ENCODE measurements at places on chromosomes 6 and 20. TPM values are rescaled to one million over a fixed set of nuclear protein-coding genes. Genes with fewer than 3 reads are reported as not detected.

The TDP2 gene
- total RNA-seq: 29.5 TPM

The GPLD1 gene
- total RNA-seq: 1.9 TPM

The PAX1 gene
- total RNA-seq: not detected

The ZNF184 gene
- total RNA-seq: 4.3 TPM

The HLA-E gene
- 242 TPM for total RNA-seq

The GJA10 gene
- total RNA-seq: not detected

The COL12A1 gene
- total RNA-seq: 33.6 TPM

The SEMG2 gene
- not detected for total RNA-seq

The E2F1 gene
- total RNA-seq: 3.7 TPM

The BEND6 gene
- total RNA-seq: 0.82 TPM

The C6orf141 gene
- 0.35 TPM for total RNA-seq

The PXDC1 gene
- total RNA-seq: 32.8 TPM

The C6orf15 gene
- total RNA-seq: not detected

The CYP21A2 gene
- 2.0 TPM for total RNA-seq

The CFB gene
- 50.3 TPM for total RNA-seq

The KIZ gene
- 15.1 TPM for total RNA-seq

The PDYN gene
- not detected for total RNA-seq

The CTAGE9 gene
- not detected for total RNA-seq

The AURKA gene
- 8.9 TPM for total RNA-seq

The SULF2 gene
- 37.2 TPM for total RNA-seq

The FOXA2 gene
- total RNA-seq: not detected

The CST8 gene
- not detected for total RNA-seq

The CCN2 gene
- total RNA-seq: 230 TPM

The SNAP25 gene
- total RNA-seq: 0.97 TPM

The SNPH gene
- 5.5 TPM for total RNA-seq

The OSTM1 gene
- total RNA-seq: 57.9 TPM

The ATP6V1G2 gene
- 2.7 TPM for total RNA-seq

The HEBP2 gene
- 84.9 TPM for total RNA-seq

The KHDC1L gene
- total RNA-seq: not detected

The SLC4A11 gene
- total RNA-seq: 0.68 TPM

The ID4 gene
- 9.0 TPM for total RNA-seq

Data from left cardiac atrium (tissue), 4 donors.